ENCODE measurements at places on chromosomes 4 and X. TPM values are rescaled to one million over a fixed set of nuclear protein-coding genes. Genes with fewer than 3 reads are reported as not detected.

The VSIG4 gene
- 12.1 TPM for polyA plus RNA-seq

The TMPRSS11E gene
- not detected for polyA plus RNA-seq

The KCNIP4 gene
- polyA plus RNA-seq, result 0.97 TPM

The PHOX2B gene
- polyA plus RNA-seq, result not detected

The GABRQ gene
- 1.3 TPM for polyA plus RNA-seq

The CT83 gene
- polyA plus RNA-seq, result not detected

The IL21 gene
- not detected for polyA plus RNA-seq

The OPHN1 gene
- 16.3 TPM for polyA plus RNA-seq

The RAB39B gene
- polyA plus RNA-seq, result 0.43 TPM

The TMEM165 gene
- polyA plus RNA-seq, result 40.0 TPM

The SMR3B gene
- not detected for polyA plus RNA-seq

The SPATA18 gene
- 1.9 TPM for polyA plus RNA-seq

The CXXC4 gene
- polyA plus RNA-seq, result 1.8 TPM

The NKX6-1 gene
- polyA plus RNA-seq, result not detected

The CPE gene
- polyA plus RNA-seq, result 60.6 TPM

The TCP11X2 gene
- not detected for polyA plus RNA-seq

The GPR143 gene
- 0.87 TPM for polyA plus RNA-seq

The MEPE gene
- not detected for polyA plus RNA-seq

The SMIM10L2A gene
- polyA plus RNA-seq, result 2.2 TPM

The RPS6KA6 gene
- polyA plus RNA-seq, result 3.8 TPM
